ENCODE measurements at places on chromosomes 6 and 20.
A peak's percentile ranks its signal among the peaks of the same experiment; 100 is the strongest.

GRCh38 chr6:3139090-3139903 lies 18.0 kb downstream of the TUBB2A start:
- DNase-seq = no peak

DNA sequence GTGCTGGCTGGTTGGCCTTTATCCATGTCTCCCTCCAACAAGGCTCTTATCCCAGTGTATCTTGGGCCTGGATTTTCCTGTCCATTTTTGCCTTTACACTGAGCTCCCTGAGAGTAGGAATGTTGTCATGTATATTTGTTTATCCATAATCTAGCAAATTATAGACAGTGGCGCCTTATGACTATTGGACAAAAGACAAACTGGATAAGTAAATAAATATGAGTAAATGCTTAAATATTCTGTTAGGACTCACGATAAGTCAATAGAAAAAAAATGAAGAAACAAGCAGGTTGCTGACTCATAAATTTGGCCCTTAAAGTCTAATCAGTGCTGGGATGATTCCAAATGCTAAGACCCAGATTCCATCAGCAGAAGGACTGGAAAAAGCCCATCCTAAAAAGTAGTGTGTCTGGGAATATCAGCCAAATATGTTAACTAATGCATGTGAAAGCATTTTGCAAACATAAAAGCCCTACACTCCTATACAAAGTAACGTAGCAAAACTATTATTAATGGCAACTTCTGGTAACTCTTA lies 55.0 kb upstream of the PCSK2 start:
- no peak for DNase-seq

GRCh38 chr20:6008254-6008653 lies 45.6 kb downstream of the LRRN4 start:
- DNase-seq = peak; percentile 53

DNA sequence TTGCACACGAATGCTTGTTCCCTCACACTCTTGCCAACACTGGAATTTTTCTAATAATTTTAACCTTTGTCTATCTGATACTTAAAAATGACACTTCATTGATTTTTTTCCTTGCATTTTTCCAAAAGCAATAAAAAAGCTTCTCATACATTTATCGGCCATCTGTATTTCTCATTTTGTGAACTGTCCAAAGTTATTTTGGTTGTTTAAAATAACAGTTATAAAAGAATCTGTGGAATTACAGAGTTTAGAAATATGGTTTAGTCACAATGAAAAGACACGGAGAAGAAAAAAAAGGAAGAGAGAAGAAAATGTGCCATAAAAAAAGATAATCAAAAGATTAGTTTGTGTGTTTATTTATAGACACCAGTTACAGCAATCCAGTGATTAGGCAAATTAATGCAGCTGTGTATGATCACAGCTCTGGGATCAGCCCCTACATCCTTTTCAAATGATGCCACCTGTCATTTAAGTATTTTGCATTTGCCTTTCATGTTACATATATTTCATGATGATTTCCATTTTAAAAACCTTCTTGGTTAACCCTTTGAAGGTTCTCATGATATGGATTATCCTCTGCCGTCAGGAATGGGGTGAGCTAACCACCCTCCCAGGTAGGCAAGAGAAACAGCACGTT lies 171.7 kb downstream of the BACH2 start:
- no peak for DNase-seq

- no peak for DNase-seq
Measured at GRCh38 chr20:44941120-44941691, 19.0 kb downstream of the TOMM34 start.

DNA sequence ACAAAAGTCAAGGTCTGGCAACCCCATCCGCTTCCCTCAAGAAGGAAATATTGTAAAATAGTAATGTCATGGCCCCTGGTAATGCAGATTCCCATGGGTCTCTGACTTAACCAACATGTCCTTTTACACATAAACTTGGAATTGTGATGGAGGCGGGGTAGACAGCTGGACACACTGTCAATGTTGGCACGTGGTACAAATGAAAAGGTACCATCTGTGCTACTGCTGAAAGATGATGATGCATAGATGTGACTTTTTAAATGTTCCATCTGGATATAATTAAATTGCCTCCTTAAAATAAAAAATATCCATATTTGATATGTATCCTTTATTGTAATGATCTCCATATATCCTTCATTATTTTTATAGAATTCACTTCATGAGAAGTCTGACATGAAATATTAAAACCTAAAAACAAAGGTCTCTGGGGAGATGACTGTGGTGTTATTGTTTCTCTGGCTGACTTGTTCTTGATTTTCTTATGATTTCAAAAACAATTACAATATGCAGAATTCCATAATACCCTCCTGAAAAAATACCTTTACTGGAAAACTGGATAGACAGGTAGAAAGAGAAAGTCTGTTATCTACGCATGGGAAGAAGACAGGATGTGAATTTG lies 104.5 kb downstream of the MKKS start:
- DNase-seq = no peak

DNA sequence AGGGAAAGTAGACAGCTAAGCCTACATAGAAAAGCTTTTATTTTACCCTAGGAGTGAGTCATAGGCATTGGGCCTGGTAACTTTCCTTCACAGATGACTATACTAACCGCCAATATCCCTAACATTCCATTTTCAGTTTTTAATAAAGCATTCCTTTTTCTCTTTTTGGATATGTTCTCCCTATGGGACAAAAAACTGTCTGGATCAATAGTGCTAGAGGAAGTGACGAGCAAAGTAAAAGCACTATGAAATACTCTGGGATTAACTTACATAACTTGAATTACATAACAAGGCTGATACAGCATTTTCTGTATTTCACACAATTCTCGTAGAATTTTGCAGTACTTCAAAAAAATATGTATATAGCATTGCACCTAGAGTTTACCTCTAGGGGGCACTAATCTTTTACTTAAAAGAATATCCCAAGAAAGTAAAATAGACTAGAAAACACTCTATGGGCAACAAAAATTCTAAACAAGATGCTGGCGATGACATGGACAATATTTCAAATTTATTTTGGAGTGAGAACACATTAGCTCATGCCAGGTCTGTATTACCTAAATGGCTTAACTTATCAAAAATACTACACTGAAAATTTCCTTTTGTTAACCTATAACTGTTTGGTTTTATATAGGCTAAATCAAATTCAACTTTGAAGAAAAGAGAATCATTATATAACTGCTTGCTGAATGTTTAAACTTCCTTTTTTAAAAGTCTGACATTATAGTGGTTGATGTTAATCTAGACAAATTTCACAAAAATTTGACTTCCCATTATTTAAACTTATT lies 66.3 kb upstream of the DST start:
- DNase-seq = peak; percentile 29

GRCh38 chr6:170045981-170046667 lies 244.8 kb downstream of the DLL1 start:
- DNase-seq = no peak

- peak; percentile 45 for DNase-seq
Measured at GRCh38 chr6:84546427-84546914, 217.9 kb downstream of the TBX18 start.

GRCh38 chr6:116928677-116929076 lies 51.6 kb downstream of the RFX6 start:
- no peak for DNase-seq

DNA sequence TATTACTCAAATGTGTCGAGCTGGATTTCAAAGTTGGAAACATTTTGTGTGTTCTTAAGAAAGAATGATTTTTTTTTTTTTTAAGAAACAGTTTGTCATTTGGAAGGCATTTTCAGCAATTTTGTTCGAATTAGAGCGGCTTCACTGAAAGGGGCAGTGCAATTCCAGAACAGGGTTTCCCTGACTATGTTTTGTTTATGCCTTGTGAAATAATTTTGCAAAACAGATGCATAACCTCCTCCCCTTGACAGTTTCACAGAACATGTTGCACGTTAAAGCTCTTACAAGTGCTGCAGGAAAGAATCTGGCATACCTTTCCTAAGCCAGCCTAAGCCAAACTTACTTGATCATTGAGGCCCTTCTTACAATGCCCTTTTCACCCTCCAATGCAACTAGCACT lies 216.0 kb upstream of the SSTR4 start:
- peak; percentile 84 for DNase-seq

DNA sequence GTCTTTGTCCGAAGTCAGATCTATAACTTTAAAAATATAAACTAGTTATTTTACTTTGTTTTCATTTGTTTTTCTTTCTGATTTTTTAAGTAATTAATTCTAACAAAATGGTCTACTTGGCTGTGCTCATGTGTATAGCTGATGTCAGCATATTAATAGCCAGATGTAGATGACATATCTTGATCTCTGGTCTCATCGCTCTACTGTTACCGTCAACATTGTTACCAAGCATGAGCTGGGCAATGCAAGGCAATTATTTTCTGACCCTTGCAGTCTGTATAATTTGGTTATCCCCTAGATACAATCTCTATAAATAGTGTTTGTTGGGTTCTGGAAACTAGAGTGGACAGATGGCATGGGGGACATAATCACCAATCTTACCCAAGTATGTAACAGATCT lies 151.6 kb upstream of the PTPRK start:
- no peak for DNase-seq

DNA sequence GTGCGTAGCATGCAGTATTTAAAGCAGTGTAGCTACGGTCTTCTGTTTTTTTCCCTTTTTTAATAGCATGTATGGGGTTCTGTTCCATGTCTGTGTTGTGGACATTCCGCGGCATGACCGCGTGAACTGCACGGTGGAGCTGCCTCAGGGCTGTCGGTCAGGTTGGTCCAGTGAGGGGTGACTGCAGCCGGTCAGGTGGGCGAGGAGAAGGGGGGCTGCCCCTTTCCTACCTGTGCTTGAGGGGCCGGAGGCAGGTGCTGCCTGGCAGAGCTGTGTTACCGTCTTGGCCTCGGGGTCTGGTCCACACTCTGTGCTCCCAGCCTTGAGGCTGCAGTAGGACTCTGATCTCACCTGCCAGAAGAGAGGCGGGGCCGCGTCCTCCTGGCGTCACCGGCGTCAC lies 24.5 kb downstream of the UCKL1 start:
- DNase-seq = no peak

GRCh38 chr6:118319894-118320649 lies 228.0 kb upstream of the PLN start:
- no peak for DNase-seq

GRCh38 chr6:2918936-2919335 lies 15.8 kb upstream of the SERPINB9 start:
- no peak for DNase-seq

- no peak for DNase-seq
Measured at GRCh38 chr6:13302291-13302690, 26.0 kb downstream of the TBC1D7 start.

GRCh38 chr20:63896264-63897105 lies 1.6 kb downstream of the DNAJC5 start:
- DNase-seq = no peak

DNA sequence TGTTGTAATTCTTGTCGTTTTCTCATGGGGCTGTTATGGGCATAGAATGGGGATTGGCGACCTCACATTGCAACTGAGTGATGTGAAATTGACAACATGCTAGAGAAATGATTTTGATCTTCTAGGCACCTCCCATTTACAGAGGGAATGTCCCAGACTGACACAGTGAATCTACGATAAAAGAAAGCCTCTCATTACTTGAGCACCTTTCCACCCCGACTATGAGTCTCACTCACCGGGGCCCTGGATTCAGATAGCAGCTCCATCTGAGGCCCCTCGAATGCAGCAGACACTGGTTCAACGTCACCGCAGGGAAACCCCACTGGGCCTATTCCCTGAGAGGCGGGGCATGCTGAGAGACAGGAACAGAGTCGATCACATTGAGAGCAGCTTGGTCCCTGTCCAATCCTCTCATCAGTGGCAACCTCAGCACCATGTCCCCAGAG lies 49.1 kb downstream of the NFATC2 start:
- DNase-seq = no peak

DNA sequence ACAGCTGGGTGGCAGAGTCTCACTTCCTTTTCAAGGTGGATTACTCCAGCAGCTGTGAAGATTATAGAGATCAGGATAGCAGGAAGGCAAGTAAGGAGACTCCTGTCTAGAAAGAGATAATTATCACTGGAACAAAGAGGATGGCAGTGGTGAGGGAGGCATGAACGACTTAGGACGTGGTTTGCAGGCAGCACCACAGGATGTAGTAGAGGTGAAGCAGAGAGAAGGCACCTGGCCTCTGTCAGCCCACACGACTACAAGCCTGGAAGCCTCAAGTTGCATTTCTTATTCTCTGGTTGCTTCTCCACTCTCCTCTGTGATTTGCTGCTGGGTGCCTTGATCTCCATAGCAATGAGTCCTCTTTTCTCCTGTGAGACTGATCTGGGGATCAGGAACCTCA lies 62.7 kb downstream of the TSHZ2 start:
- DNase-seq = no peak

DNA sequence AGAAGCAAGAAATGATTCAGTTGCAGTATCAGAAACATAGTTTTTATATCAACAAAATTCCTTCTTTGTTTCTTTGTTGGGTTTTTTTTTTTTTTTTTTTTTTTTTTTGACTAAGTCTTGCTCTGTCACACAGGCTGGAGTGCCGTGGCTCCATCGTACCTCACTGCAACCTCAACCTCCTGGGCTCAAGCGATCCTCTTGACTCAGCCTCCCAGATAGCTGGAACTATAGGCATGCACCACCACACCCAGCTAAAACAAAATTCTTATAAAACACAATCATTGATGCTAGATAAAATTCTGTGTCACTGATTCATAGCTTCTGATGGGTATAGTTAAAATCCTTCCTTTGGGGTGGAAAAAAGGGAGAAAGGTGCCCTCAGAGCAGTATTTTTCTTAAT lies 110.3 kb upstream of the TNFAIP3 start:
- DNase-seq = no peak

- DNase-seq = peak; percentile 38
Measured at GRCh38 chr20:21826976-21827375, 121.5 kb downstream of the PAX1 start.

GRCh38 chr20:47274401-47275108 lies 81.9 kb downstream of the ZMYND8 start:
- peak; percentile 66 for DNase-seq

GRCh38 chr6:29813809-29814208 lies 13.8 kb upstream of the HLA-G start:
- no peak for DNase-seq

DNA sequence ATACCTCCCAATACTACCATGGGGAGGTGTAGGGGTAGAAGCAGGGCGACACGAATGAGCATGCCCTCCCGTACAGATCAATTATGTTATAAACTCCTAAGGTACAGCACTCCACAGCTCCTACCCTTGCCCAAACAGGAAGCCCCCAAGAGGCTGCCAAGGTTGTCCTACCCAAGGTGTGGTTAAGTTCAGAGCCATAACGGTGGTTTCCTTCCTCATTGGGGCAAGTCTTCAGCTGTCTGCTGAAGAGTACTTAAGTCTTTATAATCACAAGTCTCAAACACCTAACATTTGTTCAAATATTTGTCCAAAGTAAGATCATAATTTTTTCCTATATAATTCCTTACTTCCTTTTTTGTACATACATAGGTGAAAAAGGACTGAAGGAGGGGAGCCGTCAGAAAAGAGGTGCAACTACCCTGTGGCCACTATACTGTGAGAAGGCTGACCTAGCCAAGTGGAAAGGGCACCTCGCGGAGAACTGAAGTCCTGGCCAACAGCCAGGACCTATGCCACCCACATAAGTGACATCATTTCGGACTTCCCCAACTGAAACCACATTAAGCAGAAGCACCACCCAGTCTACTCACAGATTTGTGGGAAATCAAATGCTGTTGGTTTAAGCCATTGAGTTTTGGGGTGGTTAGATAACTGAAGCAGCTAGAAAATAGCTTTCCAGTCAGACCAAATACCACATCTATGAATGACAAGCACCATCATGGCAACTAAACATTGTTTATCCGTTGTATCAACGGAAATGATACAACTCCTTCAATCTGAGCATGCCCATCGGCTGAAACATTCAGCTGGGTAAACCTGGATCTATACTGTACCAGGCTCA lies 2.9 kb upstream of the RAB22A start:
- no peak for DNase-seq

- peak; percentile 95 for DNase-seq
Measured at GRCh38 chr6:56245903-56246351, 1.5 kb downstream of the COL21A1 start.

Measured in skin of body (tissue), 3 donors.